ENCODE measurements at places on chromosomes 5 and 9.

DNA sequence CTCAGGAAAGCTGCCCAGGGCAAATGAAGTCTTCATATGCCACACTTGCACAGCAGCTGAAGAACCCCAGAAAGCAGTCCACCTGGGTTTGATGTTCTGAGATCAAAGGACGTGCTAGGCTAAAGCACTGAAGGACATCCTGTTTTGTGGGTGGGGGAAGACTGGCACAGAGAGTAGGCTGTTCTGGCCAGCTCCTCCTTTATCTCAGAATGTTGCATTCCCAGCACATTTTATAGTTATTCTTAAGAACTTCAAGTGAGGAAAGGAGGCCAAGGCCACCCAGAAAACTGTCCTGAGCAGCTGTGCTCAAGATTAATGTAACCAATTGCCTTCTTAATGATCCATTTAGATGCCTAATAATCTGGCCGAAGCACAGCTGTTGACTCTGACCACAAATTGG, 10.9 kb downstream of the SHOC1 start:
- DNase-seq = no peak

DNA sequence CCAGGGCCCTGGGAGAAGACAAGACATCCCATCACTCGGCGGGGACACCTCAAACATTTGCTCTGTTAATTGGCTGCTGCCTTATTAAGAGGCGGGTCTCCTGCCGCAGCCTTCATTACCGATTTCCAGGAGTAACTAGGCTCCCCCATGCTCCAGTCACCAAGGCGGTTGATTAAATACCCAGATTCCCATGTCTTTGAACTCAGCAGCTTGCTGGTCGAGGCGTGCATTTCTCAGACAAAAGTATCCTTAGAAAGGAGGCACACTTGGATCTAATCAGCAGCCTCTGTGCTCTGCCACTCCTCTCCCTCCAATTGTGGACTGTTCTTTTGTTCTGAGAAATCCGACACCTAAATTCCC, 228.8 kb downstream of the FSTL4 start:
- DNase-seq = no peak

- DNase-seq = no peak
Measured at GRCh38 chr5:150641006-150641570, 628 bp downstream of the SYNPO start.

GRCh38 chr5:96924016-96924443, 11.8 kb upstream of the LNPEP start:
- DNase-seq = no peak

GRCh38 chr5:147563466-147564123, 53.7 kb upstream of the DPYSL3 start:
- DNase-seq = no peak

DNA sequence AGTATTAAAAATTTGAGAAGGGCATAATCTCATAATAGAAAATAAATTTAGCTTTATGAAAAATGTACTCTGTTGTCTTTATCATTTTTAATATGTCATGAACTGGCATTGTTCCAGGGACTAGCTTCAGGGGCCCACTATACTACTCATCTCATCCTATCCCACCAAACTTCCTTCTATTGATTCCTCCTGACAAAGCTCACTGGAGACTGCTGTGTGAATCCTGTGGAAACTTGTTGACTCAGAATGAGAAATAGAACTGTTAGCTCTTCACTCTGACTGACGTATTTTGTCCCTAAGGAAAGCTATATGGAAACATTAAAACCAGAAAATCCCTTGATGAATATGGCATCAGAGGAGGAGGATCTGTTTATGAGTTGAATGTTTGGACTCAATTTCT, 29.8 kb upstream of the BNIP1 start:
- no peak for DNase-seq

DNA sequence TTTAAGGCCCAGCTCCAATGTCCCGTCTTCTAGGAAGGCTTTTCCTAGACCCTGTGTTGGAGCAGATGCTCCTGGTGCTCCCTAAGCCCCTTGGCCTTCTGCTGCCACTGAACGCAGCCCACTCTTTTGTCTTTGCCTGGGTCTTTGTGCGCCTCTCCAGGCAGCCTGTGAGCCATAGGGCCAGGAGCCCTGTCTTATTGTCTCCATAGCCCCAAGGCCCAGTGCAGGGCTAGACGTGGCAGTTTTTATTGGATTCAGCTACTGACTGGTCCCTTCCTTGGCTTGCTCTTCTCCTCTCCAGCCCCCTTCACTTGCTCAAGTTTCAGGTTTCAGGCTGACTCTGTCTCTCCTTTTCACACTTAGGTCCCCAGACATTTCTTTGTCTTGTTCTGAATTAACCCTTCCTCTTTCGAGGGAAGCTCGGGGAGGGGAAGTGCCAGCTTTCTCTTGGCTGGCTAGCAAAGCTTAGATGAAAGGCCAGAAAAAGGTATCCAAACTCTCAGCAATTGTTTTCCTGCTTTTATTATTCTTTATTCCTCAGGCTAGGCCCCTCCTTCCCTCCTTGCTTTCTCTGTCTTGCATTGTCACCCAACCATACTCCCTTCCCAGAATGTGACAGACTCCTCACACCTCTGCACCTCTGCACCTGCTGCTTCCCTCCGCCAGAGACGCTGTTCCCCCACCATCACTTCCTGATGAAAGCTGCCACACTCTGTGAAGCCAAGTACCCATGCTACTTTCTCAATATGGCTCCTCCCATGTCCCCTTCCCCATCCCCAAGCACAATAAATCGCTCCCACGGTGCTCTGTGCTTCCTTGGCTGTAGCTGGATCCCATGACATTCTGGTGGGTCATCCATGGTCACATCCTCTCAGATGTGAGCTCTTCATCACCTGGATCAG, 101.6 kb upstream of the CPEB4 start:
- no peak for DNase-seq

DNA sequence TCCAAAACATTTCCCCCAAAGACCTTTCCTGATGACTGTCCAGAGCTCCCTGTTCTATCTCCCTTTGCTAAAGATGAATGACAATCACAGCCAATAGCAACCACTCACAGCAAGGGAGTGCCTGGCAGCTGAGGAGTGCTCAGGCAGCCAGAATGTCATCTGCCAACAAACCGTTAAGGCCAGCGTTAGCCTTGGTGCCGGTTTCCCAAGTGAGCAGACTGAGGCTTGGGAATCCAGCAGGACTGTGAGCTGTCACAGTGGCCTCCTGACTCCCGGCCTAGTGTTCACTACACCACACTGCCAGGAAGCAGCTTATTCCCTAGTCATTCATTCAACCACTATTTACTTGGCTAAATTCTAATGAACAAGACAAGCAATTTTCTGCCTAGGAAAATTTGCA, 24.7 kb downstream of the STK10 start:
- DNase-seq = no peak

- DNase-seq = no peak
Measured at GRCh38 chr9:130530938-130531337, 48.4 kb upstream of the FUBP3 start.

GRCh38 chr5:127409921-127410675, 107.3 kb upstream of the PRRC1 start:
- no peak for DNase-seq

- DNase-seq = no peak
Measured at GRCh38 chr9:121509180-121509579, 9.5 kb upstream of the GGTA1 start.

Data from central memory CD4-positive, alpha-beta T cell (primary cell).